ENCODE measurements at places on chromosomes 4 and X.

- no peak for DNase-seq
These were observed 88.0 kb upstream of the SLITRK2 start for GRCh38 chrX:145729635-145730034.

GRCh38 chr4:61385256-61385655 is 185.1 kb downstream of the ADGRL3 start:
- no peak for DNase-seq

- DNase-seq = no peak
These were observed 225.1 kb upstream of the GPC4 start for GRCh38 chrX:133640161-133641015.

DNA sequence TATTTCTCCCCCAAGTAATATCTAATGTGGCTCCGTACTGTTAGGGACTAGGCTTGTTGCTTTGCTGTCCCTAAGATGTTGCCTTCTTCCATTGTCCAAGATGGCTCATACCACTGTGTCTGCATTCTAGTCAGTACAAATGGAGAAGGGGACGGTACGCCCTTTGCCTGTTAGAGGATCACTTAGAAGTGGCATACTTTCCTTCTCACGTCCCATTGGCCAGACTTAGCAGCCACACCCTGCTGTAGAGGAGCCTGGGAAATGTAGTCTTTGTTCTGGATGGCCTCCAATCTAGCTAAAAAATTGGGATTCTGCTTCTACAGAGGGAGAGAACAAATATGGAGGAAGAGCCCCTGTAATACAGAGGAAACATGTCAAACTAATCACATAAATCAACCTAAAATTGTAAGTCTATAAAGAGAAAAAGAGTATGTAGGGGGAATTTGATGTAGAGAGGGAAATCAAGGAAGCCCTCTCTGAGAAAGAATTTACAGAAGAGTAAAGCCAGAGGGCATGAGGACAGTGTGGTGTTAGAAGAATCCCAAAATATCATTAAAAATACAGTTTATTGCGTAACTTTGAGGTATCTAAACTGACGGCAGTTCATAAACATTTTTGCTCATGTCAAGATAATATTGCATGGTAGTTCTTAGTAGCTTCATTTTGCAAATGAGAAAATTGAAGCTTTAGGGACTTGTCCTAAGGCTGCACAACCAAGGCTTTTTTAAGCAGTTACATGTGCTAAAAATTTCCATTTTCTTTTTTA is 15.1 kb downstream of the PRIMPOL start:
- no peak for DNase-seq

GRCh38 chr4:157151711-157152110 is 68.8 kb upstream of the GRIA2 start:
- DNase-seq = no peak

- DNase-seq = no peak
These were observed 183.7 kb upstream of the BCOR start for GRCh38 chrX:40281336-40282005.

GRCh38 chr4:188032583-188032982 is 37.0 kb downstream of the ZFP42 start:
- no peak for DNase-seq

DNA sequence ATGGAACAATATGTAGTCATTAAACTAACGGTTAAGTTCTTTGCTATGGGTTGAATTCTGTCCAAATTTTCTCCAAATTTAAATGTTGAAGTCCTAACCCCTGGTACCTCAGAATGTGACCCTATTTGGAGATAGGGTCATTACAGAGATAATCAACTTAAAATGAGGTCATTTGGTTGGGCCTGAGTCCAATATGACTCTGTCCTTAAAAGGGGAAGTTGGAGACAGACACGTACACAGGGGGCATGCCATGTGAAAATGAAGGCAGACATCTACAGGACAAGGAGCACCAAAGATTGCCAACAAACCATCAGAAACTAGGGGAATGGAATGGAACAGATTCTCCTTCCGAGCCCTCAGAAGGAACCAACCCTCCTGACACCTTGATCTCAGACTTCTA is 492.0 kb upstream of the FTHL17 start:
- DNase-seq = no peak

- DNase-seq = peak; percentile 7
These were observed 331 bp downstream of the SETD7 start for GRCh38 chr4:139555705-139556070.

GRCh38 chr4:86481440-86481839 is 112.7 kb upstream of the PTPN13 start:
- no peak for DNase-seq

- peak; percentile 10 for DNase-seq
These were observed 227.7 kb downstream of the BCOR start for GRCh38 chrX:39869846-39870601.

- DNase-seq = no peak
These were observed 595 bp upstream of the NAP1L2 start for GRCh38 chrX:73215246-73215645.

GRCh38 chrX:47843363-47843762 is 6.7 kb downstream of the ZNF81 start:
- DNase-seq = no peak

DNA sequence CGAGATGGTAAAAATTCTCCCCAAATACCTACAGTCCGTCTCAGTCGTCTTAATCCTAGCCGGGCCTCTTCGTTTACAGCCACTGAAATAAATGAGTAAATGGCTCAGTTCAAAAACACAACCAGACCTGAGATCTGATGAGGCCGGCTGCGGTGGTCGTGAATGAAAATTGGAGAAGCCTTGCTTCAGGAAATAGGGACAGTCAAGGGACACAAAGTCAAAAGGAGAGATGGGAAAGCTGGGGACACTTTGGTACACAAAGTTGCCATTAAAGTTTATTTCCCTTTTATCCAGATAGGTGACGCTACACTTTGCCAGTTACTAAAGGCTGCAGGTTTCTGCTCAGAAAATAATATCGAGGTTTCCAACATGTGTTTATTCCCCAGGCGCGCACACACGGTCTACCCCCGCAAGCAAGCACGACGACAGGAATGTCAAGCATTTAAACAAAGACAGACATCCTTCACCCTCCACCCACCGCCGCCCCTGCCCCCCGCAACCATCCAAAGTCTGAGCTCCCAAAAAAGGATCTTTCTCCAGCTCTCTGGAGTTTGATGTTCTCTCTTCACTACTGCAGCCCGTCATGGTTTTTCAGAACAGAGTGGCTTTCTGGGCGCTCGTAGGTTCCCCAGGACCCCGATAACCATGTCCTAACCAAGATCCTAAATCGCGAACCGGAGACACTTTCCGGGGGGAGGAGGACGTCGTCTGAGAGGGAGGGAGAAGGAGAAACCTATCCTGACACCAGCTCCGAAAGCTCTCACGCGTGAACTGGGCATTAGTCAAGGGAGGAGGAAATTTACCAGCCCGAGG is 1.3 kb upstream of the PCDH7 start:
- DNase-seq = no peak

- DNase-seq = no peak
These were observed 140.9 kb downstream of the STIM2 start for GRCh38 chr4:27001398-27002164.

DNA sequence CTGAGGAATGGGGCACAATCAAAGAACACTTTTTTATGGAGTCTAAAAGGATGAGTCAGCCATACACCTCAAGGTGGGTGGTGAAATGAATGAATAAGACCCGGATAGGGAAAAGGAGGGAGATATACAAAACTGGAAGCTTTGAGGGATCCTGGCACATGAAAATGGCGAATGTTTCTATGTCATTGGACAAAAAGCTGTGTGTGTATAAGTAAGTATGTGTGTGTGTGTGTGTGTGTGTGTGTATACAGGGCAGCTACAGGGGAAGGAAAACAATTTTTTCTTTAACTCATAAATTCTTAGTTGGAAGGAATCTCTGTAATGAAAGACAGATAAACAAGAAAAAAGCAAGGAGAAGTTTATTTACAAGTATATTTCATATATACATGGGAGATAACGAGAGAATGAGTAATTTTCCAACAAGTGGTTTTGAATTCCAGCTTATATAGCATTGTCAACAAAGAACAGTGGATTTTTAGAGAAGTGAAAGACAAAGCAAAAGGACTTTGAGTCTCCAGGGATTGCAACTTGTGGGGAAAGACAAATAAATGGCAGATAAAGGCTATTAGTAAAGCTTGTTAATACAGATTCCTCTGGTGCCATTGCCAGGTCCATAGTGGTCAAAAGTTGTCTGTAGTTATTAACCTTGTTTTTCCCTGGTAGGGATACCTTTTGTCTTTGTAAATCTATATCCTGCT is 99.7 kb downstream of the MMRN1 start:
- DNase-seq = no peak

GRCh38 chr4:10877076-10877475 is 192.5 kb upstream of the CLNK start:
- DNase-seq = no peak

- no peak for DNase-seq
These were observed 301.9 kb downstream of the GPAT3 start for GRCh38 chr4:83837614-83838308.

DNA sequence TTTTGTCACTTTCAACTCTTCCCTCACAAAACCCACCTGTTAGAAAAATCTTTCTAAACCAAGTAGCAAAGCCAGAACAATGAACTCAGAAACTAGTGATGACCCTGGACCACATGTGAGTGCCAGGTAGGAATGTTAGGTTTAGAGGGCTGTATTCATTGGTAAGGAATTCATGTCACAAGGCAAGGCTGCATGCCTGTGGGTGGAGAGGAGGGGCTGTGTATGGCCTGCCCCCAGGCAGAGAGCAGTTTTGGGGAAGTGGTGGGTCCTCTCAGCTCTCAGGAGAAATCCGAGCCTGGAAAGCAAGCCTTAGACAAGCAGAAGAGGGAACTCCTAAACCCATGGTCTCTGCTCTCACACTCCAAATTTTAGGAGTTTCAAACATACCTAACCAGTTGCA is 2.4 kb downstream of the RNF175 start:
- no peak for DNase-seq

DNA sequence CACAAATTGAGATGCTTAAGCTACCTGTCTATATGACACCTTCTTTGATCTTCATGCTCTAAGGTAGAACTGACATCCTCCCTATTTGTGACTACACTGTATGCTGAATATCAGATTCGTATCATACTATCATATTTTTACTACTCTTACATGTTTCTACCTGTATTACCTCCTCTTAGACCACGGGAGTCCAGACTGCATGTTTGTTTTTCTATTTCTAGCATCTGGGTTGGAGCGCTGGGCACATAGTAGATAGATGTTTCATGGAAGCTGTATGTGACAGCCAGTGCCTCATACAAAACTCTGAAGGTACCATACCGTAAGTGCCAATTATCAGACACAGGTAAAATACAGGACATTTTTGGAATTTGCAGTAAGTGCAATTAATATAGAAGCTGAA is 47.6 kb downstream of the ATP10D start:
- no peak for DNase-seq

GRCh38 chr4:181528570-181529184 is 714.5 kb upstream of the TENM3 start:
- DNase-seq = no peak

GRCh38 chr4:176539091-176539784 is 219.5 kb downstream of the SPCS3 start:
- DNase-seq = no peak

GRCh38 chr4:74319470-74319869 is 11.2 kb downstream of the EPGN start:
- DNase-seq = no peak

GRCh38 chrX:18149454-18149853 is 71.2 kb downstream of the BEND2 start:
- DNase-seq = no peak

DNA sequence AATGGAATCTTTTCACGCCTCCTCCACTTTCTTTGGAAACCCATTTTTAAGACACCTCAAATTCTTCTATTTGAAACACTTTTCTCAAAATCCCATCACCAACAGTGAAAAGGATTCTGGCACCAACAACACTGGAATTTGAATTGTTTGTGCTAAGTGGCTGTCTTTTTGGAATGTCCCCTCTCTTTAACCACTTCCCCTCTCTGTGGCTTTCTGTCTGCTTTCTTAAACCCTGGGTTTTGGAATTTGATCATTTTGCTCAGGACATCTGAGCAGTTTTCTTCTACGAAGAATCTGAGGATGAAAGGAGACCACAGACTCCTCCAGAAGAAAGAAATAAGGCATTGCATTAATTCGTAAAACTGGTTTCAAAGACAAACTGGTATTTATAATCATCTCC is 89.0 kb downstream of the MXRA5 start:
- DNase-seq = no peak

DNA sequence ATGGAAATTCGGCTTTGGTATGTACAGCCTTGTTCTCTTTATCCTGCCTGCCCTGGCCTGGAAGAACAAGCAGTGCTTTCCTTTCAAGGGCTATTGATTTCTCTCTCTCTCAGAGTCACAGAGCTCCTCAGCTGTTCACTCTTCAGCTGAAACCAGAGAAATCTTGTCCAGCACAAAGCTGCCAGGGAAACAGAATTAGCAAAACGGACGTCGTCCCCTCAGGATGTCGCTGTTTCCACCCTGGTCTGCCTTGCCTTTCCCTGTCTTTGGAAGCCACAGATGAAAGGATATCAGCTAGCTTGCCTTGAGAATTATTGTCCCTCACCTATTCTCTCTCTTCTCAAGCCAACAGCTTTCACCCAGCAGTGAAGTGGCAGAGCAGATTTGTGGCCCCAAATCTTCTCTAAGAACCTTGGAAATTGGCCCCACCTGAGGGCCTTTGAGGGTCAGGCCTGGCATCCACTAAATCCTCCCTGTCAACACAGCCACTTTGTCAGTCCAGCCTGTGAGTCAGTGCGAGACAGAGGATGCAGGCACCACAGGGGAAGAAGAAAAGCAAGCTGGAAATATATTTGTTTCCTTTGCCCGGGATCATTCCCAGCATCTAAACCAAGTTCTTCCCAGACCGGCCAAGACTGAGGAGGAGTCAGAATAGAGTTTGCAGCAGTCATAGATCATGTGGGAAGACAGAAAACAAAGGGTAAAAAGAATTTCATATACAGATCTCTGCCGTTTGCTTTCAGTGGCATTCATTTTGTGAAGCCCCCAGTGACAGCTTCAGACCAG is 63.8 kb upstream of the MTM1 start:
- DNase-seq = no peak

- DNase-seq = no peak
These were observed 48.3 kb downstream of the AMELX start for GRCh38 chrX:11341274-11342201.

- no peak for DNase-seq
These were observed 228.4 kb upstream of the VCX start for GRCh38 chrX:7614616-7615015.

- no peak for DNase-seq
These were observed 239.1 kb downstream of the RASL11B start for GRCh38 chr4:53101191-53101581.

DNA sequence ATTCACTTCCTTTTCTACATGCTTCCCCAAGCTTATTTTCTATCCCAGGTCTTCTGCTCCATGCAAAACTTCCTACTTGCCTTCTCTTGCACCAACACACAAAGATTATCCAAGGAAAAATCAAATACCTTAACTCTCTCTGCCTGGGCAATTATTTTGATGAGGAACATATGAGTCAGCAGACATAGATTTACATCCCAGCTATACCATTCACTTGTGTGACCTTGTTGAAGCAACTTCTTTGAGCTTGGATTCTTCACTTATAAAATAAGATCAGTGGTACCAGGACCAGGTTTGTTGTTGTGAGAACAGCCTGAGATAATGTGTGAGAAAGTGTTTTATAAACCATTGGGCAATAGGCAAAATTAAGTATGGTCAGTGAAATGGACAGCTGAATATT is 39.1 kb upstream of the TMEM192 start:
- no peak for DNase-seq

- no peak for DNase-seq
These were observed 43.2 kb downstream of the LRBA start for GRCh38 chr4:150971901-150972300.

Measured in stimulated activated CD8-positive, alpha-beta memory T cell treated with anti-CD3 and anti-CD28 coated beads, Interleukin-15, amount 100 ng/mL, for 24 hours (primary cell).